ENCODE measurements at places on chromosomes 4 and X. TPM values are rescaled to one million over a fixed set of nuclear protein-coding genes. Genes with fewer than 3 reads are reported as not detected.

DNA sequence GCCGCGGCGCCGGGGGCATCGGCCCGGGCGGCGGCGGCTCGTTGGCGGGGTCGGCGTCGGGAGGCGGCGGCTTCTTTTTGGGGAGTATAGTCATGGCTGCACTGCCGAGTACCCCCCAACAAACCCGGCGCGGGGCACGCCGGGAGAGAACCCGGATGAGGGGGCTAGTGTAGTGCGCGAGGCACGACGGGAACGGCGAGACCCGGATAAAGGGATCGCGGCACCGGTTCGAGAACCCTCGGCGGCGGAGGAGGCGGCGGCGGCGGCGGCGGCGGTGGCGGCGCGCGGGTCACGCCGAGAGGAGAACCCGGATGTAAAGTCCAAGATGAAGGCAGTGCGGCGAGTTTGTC, at the start of gene OTUD5:
OTUD5 (minus strand) TSS at position 131 of the 350 bp plus-strand sequence; CDS start at position 94, 37 bp downstream.
- no peaks in the 10 kb centered on the region for H3K36me3 ChIP-seq
- peaks cover 8% of the 10 kb centered on the region for H3K27me3 ChIP-seq
- H3K4me1 ChIP-seq, result peaks cover 7% of the 10 kb centered on the region
- peak; percentile 74 for DNase-seq
- peak within 1 kb of the TSS; percentile 100 for H3K27ac ChIP-seq
- peak within 1 kb of the TSS; percentile 100 for H3K4me3 ChIP-seq

DNA sequence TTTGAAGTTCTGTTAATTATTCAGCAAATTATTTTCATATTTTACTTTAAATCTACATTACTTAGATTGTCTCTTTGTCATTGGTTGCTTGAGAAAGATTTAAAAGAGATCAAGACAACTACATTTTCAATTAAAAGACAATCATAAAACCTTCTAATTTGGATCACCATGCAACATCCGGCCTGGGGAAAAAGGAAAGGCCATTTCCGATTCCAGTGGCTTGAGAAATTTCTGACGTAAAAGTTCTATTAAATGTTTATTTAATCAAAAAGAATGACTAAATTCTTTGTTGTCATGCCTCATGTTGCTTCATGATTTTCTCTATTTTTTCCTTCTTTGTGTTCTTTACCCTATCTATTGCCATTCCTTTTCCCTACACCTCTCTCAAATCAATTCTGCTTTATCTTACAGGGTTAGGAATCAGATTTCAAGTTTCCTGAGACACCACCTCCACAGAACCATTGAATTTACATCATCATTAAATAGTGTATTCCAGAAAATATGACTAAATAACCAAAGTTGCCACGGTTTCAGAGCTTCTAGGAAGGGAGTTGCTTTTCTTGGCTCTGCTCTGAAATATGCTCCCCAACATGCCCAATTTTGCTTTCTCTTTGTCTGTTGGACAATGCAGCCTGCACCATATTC, 124.6 kb upstream of the ACSL4 start:
- peaks cover 5% of the 10 kb centered on the region for H3K36me3 ChIP-seq
- H3K27me3 ChIP-seq, result no peaks in the 10 kb centered on the region
- no peak overlapping the region for H3K27ac ChIP-seq
- no peaks in the 10 kb centered on the region for H3K4me1 ChIP-seq

DNA sequence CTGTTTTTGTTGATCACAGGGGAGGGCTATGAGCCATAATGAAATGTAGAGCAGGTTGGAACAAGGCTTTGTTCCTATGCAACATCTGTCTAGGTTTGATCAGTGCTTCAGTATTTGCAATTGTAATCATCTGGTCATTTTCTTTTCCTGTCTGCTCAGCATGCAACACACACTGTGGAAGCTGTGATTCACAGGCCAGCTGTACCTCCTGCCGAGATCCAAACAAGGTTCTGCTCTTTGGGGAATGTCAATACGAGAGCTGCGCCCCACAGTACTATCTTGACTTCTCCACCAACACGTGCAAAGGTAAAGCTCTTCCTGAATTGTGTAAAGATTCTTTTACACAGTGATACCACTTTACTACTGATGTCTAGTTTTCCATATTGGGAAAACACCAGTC, 181.9 kb upstream of the ANXA3 start:
- no peaks in the 10 kb centered on the region for H3K36me3 ChIP-seq
- DNase-seq, result no peak
- H3K4me3 ChIP-seq, result no peak overlapping the region
- no peak overlapping the region for H3K27ac ChIP-seq
- H3K4me1 ChIP-seq, result peaks cover 7% of the 10 kb centered on the region

DNA sequence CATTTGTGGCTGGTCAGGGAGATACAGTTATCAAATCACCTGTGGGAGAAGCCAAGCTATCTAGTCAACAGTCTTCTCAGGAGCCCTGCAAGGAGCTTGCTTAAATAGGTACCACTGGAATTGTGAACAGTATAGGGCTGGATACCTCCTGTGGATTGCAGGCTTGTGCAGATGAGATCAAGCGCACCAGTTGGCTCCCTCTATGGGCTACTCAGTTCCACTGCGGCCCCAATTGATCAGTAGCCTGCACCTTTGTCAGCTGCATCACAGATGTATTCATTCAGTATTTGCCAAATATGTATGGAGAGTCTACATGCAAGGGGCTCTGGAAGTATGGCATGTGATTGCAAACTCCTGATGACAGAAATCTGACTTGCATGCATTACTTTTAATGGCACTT, 28.6 kb downstream of the TEX13A start:
- DNase-seq, result peak; percentile 52
- no peak overlapping the region for H3K27ac ChIP-seq
- no peaks in the 10 kb centered on the region for H3K36me3 ChIP-seq
- no peak overlapping the region for H3K4me3 ChIP-seq
- peaks cover 2% of the 10 kb centered on the region for H3K4me1 ChIP-seq

GRCh38 chr4:81314196-81314896, 99.3 kb upstream of the PRKG2 start:
- DNase-seq, result no peak
- no peaks in the 10 kb centered on the region for H3K27me3 ChIP-seq
- H3K27ac ChIP-seq, result no peak overlapping the region
- peaks cover 8% of the 10 kb centered on the region for H3K4me1 ChIP-seq
- H3K36me3 ChIP-seq, result no peaks in the 10 kb centered on the region
- H3K4me3 ChIP-seq, result no peak overlapping the region

GRCh38 chr4:181528570-181529184, 714.5 kb upstream of the TENM3 start:
- peak overlapping the region; percentile 45 for H3K27ac ChIP-seq
- H3K27me3 ChIP-seq, result peaks cover 6% of the 10 kb centered on the region
- H3K36me3 ChIP-seq, result no peaks in the 10 kb centered on the region
- H3K4me3 ChIP-seq, result no peak overlapping the region
- peaks cover 28% of the 10 kb centered on the region for H3K4me1 ChIP-seq
- peak; percentile 91 for DNase-seq

HPGDS gene
- not detected for total RNA-seq
